ENCODE measurements at places on chromosomes 6 and 20. TPM values are rescaled to one million over a fixed set of nuclear protein-coding genes. Genes with fewer than 3 reads are reported as not detected.

GRCh38 chr20:3681352-3681930 lies 369 bp downstream of the ADAM33 start:
- no peak for DNase-seq

DNA sequence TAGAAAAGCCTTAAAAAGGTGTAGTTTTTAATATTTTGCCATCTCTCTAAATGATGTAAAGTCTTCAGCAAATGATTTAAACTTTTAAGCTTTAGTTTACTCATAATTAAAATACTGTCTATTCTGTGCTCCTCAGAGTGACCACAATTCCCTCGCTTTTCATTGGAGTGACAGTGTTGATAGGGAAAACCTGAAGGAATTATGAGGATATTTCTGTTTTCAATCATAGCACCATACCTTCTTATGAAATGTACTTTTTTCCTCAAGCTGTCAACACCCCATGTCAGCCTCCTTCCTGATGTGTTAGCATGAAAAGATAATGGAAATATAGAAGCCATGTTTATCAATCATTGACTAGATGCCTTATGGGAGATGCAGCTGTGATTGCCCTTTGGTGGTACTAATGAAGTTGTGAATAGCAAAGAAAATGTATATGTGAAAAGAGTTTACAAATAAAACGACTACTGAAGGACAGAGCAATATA lies 145.4 kb upstream of the EYS start:
- DNase-seq = no peak

Gene GABRR1
- polyA plus RNA-seq = 2.1 TPM

DNA sequence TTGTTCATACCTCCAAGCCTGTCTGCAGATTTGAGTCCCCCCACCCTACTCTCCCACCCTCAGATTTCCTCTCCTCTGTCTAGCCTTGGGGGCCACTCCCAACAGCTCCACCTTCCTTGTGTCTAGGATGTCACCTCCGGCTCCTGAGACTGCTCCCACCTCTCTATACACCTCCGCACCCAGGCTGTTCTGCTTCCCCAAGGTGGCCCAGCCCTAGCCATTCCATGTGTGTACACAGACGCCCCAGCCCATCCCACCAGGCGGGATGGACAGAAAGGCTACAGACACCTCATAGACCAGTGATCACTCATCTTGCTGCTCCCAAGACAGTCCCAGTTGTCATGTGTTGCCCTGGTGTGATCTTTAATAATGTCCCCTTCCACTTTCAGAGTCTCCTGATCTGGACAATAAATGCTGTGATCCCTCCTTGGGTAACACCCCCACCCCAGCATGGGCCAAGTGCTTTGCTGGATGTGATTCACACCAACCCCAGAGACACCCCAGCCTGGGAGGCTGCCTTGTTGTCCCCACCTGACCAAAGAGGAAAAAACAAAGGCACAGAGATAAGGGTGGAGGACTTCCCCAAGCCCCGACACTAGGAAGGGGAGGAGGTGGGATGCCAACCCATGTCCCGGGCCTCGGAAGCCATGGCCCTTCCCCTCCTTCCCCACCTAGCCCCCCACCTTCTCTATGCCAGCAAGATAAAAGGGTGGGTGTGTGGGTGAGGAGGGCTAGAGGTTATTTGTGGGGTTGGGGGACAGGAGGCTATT lies 36.1 kb downstream of the MDFI start:
- no peak for DNase-seq

DNA sequence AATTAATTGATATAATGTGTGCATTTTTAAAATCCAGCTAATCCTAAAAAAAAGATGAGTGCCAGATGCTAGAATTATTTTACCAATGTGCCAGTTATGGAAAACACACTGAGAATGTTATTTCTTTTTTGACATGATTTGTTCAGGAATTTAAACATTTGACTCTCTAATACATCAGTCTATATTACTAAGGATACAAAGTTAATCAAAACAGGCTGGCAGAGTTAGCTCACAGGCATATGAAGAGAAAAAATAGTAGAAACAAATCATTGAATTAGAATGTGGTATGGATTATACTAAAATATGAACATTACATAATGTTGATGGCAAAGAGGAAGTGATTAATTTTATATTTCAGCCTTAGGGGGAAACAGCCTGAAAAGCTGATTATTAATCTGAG lies 368.3 kb upstream of the GJE1 start:
- no peak for DNase-seq

GRCh38 chr20:40813708-40814630 lies 124.9 kb upstream of the MAFB start:
- no peak for DNase-seq

GRCh38 chr6:52333840-52334200 lies 28.1 kb upstream of the PAQR8 start:
- DNase-seq = no peak

- no peak for DNase-seq
Measured at GRCh38 chr6:35247642-35248231, 11.8 kb upstream of the ZNF76 start.

DNA sequence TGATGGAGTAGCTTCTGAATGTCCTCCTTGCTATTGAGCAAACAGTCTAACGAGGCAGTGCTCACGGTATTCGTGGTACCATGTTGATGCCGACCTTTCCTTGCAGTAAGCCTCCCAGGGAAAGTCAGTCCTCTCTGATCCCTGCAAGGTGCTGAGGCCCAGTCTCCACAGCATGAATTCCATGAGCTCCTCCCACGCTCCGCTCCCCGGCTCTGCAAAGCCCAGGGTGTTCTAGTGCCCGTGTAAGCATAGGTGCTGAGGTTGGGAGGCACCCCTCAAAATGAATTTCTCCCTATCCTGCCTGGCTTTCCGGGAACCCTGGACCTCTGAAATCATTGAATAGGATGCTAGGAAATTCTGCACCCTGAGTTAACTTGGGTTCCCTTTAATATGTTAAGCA lies 251.0 kb downstream of the TAF4 start:
- no peak for DNase-seq

Gene TRIM10
- 1.3 TPM for polyA plus RNA-seq

- no peak for DNase-seq
Measured at GRCh38 chr20:8318965-8319625, 187.0 kb downstream of the PLCB1 start.

Gene BCAS1
- 4.8 TPM for polyA plus RNA-seq

DNA sequence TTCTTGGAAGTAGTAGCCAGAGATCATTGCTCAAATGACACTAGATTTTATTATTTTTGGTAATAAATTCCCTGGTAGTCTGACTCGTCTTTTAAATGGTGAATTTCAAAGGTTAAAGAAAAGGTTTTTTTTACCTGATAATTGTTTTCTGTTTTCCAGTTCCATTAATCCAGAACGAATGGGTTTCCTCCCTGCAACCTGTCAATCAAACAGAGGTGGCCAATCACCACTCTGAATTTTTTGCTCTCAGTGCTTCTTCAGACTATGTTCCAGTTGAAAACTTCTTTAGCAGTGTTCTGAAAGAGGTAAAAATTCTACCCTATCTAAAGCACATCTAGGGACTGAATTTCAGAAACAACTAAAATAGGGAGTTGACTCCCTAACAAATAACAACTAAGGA lies 73.8 kb downstream of the PHIP start:
- no peak for DNase-seq

Gene PPIL6
- polyA plus RNA-seq = 15.4 TPM

DNA sequence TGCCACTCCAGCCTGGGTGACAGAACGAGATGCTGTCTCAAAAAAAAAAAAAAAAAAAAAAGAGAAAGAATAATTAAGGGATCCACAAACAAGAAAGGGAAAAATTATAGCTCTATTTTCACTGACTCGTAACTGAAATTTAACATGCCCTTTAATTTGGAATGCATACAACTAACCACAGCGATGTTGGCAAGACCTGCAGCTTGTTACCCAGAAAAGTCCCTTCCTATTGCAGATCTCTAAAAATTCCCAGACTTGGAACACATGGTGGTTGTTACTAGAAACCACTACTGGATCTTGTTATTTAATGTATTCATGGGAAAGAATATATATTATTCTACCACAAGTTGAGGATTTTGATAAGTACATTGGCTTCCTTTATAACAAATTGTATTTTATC lies 27.8 kb upstream of the SMIM28 start:
- DNase-seq = no peak

DNA sequence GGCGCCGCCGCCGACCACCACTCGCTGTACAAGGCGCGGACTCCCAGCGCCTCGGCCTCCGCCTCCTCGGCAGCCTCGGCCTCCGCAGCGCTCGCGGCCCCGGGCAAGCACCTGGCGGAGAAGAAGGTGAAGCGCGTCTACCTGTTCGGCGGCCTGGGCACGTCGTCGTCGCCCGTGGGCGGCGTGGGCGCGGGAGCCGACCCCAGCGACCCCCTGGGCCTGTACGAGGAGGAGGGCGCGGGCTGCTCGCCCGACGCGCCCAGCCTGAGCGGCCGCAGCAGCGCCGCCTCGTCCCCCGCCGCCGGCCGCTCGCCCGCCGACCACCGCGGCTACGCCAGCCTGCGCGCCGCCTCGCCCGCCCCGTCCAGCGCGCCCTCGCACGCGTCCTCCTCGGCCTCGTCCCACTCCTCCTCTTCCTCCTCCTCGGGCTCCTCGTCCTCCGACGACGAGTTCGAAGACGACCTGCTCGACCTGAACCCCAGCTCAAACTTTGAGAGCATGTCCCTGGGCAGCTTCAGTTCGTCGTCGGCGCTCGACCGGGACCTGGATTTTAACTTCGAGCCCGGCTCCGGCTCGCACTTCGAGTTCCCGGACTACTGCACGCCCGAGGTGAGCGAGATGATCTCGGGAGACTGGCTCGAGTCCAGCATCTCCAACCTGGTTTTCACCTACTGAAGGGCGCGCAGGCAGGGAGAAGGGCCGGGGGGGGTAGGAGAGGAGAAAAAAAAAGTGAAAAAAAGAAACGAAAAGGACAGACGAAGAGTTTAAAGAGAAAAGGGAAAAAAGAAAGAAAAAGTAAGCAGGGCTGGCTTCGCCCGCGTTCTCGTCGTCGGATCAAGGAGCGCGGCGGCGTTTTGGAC lies 2.0 kb downstream of the SOX4 start:
- DNase-seq = no peak

Gene LGSN
- 0.41 TPM for polyA plus RNA-seq

DNA sequence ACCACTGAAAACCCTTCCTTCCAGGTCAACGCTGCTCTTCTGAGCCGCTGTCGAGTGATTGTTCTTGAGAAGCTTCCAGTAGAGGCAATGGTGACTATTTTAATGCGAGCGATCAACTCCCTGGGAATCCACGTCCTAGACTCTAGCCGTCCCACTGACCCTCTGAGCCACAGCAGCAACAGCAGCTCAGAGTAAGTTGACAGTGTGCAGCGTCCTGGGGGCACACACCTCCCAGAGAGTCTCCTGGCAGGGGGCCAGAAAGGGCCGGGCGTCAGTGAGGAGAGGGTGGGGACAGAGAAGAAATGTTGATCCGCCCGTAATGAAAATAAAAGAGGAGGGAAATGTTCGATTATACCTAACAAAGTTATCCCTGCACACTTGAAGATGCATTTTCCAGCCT lies 5.0 kb downstream of the WRNIP1 start:
- no peak for DNase-seq

Gene PLAGL2
- 19.1 TPM for polyA plus RNA-seq

GRCh38 chr6:39791311-39791710 lies 865 bp upstream of the DAAM2 start:
- DNase-seq = no peak

GRCh38 chr20:47623206-47623605 lies 121.5 kb downstream of the NCOA3 start:
- DNase-seq = no peak

Gene PRR18
- polyA plus RNA-seq = 0.35 TPM

Gene DYNLT1
- 154 TPM for polyA plus RNA-seq

Gene LTA
- 0.25 TPM for polyA plus RNA-seq

GRCh38 chr6:39341937-39342336 lies 19.4 kb upstream of the KCNK16 start:
- DNase-seq = no peak

Gene C6orf15
- polyA plus RNA-seq = not detected

GRCh38 chr6:145294942-145295341 lies 440.4 kb downstream of the EPM2A start:
- DNase-seq = no peak

GRCh38 chr6:111105578-111105977 lies 18.3 kb downstream of the SLC16A10 start:
- no peak for DNase-seq

Measured in left renal cortex interstitium (tissue), 4 donors.